ENCODE measurements at places on chromosomes 2 and 18. TPM values are rescaled to one million over a fixed set of nuclear protein-coding genes. Genes with fewer than 3 reads are reported as not detected.

Gene SPHKAP
- total RNA-seq = not detected

Gene EPAS1
- total RNA-seq = 59.8 TPM

DNA sequence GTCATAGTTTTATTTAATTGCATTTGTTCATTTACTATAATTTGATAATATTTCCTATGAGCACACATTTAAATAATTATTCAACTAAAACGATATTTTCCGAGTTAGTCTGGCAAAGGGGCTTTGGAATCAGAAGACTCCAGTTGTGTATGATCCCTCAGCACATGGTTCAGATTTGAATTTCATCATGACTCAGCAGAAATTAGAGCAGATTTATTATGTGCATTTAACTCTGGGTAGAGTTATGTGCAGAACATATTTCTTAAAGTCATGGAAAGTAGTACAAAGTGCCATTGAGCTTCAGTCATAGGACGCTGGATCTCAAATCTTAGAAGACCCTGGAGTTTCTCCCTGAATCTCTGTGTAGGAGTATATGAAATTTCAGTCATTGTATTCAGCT lies 106.7 kb downstream of the ADCYAP1 start:
- no peaks in the 10 kb centered on the region for H3K27me3 ChIP-seq
- H3K4me1 ChIP-seq = peaks cover 31% of the 10 kb centered on the region
- H3K27ac ChIP-seq = no peak overlapping the region
- no peak for DNase-seq
- no peaks in the 10 kb centered on the region for H3K36me3 ChIP-seq
- H3K4me3 ChIP-seq = no peak overlapping the region

DNA sequence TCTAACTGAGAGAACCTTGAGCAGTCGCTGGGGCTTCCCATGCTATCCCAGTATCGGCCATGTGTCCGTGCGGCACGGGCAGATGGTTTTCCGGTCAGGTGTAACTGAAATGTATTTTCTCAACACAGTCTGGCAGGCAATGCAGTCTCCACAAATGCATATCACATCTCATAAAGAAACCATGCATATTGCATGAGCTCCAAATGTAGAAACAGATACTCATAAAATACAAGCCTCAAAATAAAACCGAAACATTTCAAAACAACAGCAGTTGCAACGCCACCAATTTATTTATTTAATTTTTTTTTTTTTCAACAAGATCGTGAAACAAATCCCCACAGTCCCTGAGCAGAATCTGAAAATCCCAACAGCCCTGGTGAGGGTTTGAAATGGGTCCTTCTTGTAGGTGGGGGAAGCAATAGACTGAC lies 299.4 kb downstream of the LPIN1 start:
- H3K4me3 ChIP-seq = no peak overlapping the region
- H3K27ac ChIP-seq = no peak overlapping the region
- no peaks in the 10 kb centered on the region for H3K36me3 ChIP-seq
- no peak for DNase-seq
- H3K27me3 ChIP-seq = no peaks in the 10 kb centered on the region
- H3K4me1 ChIP-seq = no peaks in the 10 kb centered on the region

Gene WDR35
- total RNA-seq = 15.0 TPM

Gene SCG2
- 75.1 TPM for total RNA-seq
